ENCODE measurements at places on chromosomes 5 and 9.

- DNase-seq = no peak
These were observed 204.2 kb upstream of the RGMB start for GRCh38 chr5:98569288-98569687.

DNA sequence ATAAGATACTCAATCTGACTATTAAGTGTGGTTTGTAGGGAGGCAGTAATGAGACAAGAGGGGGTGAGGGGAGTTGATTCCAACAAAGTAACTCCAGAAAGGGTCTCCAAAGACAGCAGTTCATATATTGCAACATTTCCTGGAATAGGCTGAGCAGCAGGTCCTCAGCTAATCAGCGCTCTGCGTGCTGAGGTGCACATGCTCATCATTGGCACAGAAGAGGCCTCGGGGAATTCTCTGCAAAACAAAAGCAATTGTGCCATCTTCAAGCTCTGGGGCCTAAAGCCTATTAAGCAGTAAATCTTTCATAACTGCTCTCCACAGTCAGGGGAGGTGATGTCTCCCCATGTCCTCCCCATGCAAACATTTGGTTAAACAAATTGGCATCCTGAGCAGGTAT, 357.3 kb downstream of the SPOCK1 start:
- DNase-seq = no peak

DNA sequence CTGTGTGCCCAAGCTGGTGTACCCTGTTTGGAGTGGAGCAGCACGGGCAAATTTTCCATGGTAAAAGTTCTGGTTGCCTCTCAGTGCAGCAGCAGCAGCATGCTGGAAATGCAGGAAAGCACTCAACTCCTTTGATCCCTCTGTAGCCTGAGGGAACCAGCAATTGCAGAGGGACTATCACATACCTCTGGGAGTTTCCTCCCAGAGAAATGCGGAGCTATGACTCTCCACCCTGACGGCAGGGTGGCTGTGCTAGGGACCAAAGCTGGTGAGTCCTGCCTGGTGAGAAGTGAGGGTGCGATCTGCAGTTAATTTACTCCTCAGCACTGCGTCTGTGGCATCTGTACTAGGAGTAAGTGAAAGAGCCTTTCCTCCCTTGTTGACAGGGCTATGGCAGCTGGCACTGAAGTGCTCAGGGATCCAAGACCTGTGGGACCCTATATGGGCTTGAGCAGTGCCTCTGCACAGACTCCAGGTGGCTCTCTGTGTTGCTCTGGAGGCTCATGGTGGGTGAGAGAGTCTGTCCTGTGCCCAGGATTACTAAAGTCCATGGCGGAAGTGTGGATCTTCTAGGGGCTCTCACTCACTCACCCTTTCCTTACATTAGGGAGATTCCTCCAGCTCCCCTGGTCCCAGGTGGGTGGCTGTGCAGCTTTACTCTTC, 601.2 kb upstream of the TYRP1 start:
- DNase-seq = no peak

DNA sequence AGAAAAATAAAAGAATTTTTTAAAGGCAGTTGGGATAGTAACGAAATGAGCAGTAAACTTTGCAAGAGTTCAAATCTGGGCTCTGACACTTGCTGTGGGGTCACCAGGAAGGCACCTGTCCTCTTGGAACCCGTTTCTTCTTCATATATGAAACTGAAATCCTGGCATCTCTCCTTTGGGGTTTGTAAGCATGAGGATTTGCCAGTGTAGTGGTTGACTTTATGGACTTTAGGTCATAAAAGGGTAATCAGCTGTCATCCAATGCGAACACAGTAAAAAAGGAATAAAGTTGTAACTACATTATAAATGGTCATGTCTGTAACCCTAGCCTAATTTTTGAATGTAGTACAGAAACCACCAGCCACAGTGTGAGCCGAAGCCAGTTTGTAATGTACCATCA, 1.3 kb downstream of the RAB14 start:
- no peak for DNase-seq

GRCh38 chr9:111622626-111623025, 8.5 kb upstream of the DNAJC25 start:
- DNase-seq = no peak

DNA sequence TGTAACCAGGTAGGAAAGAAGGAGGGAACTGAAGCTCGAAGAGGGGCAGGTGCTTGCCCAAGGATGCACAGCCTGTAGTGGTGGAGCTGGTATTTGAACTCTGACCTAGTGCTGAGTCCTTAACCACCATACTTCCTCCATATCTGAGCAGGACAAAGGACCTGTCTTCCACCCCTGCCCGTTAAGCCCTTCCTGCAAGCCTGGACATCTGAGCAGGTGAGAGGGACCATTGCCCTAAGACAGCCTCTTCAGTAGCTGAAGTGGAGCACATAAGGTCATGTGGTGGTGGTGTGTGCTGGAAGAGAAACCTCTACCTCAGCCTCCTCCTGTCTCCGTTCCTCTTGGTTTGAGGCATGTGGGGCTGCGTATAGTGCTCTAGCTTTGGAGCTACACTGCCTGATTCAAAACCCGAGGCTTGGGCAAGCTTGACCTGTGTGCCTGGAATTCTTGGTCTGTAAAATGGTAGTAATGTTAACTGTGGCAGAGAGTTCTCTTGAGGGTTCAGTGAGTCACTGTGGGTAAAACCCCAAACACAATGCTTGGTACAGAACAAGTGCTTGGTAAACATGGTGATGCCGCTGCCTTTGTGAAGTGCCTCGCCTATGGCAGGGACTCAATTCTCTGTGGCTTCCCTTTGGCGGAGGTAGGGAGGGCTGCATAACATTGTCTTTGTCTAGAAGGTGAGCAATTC, 7.4 kb downstream of the GALNT10 start:
- peak; percentile 88 for DNase-seq

- DNase-seq = no peak
These were observed 87.1 kb downstream of the CEMIP2 start for GRCh38 chr9:71681104-71681707.

DNA sequence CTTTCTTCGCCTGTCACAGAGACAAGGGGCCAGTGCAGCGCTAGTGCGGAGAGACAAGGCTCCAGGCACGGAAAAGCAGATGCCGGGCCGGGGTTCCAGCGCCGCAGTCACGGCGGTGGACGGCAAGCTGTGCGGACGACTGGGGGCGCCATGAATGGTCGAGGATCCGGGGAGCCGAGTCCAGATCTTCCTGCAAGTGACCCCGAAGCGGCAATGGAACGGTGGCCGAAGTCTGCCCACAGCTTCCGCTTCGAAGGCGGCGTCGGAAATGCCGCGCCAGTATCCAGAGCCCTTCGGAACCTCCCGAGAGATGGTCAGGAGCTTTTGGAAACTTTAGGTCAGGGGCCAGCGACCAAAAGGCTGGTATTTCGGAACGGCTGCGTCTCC, 601 bp upstream of the FAF2 start:
- no peak for DNase-seq

DNA sequence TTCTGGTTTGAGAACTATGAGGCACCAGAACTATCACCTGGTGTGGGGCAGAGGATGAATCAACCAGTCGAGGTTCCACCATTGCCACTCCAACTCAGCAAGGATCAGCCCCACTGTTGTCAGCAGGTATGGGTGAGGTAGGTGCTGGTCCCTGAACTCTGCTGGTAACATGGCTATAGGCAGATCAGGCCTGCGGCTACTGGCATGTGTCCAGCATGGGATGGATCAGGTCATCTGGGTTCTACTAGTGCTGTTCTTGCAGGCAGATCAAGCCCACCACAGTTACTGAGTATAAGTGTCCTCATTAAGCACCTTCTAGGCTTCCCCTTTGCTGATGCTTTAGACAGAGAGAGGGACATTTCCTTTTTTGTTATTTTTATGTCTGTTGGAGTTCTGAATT, 71.7 kb downstream of the GABRA6 start:
- DNase-seq = no peak

DNA sequence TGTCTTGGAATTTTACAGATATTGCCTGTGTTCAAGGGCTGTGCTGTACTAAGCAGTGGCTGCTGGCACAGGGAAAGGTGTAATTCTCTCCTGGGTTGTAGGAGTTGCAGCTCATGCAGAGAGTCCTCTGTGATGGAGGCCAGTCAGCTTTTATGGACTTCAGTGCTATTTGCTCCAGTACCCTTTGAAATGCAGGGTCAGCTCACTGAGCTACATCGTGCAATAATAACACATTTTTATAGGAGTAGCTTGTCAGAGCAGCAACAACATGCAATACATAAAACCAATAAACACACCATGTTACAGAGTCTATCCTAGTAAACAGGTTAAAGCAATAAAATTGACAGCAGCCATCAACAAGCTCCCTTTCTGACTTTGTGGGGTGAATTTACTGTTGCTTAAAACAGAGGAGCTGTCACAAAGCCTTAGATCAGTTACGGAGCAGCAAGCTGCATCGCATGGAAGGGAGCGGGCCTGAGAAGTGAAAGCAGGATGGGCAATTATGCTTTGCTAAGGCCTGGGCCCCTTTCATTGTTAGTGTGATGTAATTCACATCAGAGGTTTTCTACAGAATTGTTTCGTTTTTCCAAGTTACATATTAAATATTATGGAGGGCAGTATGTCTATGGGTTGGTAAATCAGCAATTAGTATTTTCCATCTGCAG, 16.8 kb downstream of the CD180 start:
- no peak for DNase-seq

GRCh38 chr5:16791036-16791705, 144.9 kb downstream of the MYO10 start:
- DNase-seq = peak; percentile 52

DNA sequence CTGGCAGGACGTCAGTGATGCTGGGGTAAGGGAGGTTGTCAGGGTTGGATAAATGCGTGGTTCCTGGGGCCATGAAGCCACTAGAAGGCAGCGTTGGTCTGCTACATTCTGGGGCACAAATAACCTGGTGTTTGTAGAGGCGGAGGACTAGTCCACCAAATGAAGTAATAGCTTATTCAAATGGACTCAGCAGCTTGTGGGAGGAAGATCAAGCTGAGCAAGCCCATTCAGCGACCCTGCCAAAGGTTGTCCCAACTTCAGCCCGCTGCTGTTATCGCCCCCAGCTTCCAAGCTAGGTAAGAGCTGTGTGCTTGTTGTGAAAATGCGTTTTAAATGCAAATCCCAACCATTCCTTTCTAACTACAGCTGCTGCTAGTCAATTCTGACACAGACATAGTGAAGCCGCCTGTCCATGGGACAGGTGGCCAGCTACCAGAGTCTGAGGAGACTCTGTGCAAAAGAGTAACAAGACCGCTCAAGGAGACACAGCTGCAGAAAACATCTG, 7.6 kb upstream of the FAM240B start:
- no peak for DNase-seq

- DNase-seq = no peak
These were observed 255.2 kb upstream of the TNC start for GRCh38 chr9:115373000-115373709.

DNA sequence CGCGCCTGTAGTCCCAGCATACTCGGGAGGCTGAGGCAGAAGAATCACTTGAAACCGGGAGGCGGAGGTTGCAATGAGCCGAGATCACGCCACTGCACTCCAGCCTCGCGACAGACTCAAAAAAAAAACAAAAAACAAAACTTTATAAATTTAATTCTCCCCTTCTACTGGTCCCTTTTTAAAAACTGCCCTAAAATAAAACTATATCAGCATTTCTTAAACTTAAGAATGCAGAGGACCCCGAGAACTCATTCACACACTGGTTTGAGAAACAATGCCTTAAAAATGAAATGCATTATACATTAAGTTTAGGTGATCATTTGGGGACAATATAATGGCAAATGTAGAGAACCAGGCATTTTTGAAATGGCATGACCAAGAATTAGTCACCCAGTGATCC, 2.3 kb downstream of the C5orf15 start:
- no peak for DNase-seq

- DNase-seq = no peak
These were observed 11.2 kb upstream of the CFAP95 start for GRCh38 chr9:69809304-69809863.
